M059J (cell line): ENCODE measurements at places on chromosomes 5 and 9. TPM values are rescaled to one million over a fixed set of nuclear protein-coding genes. Genes with fewer than 3 reads are reported as not detected.

UBAP1 gene
- total RNA-seq, result 33.2 and 40.4 TPM in 2 replicates

SPATA31D4 gene
- not detected in 2 replicates for total RNA-seq

C1QTNF3 gene
- 1.1 and 1.3 TPM in 2 replicates for total RNA-seq

MSX2 gene
- not detected in 2 replicates for total RNA-seq

SLF1 gene
- total RNA-seq, result 13.3 and 15.6 TPM in 2 replicates

- peak; percentile 4 for DNase-seq
These were observed 651.3 kb upstream of the MEF2C start for GRCh38 chr5:89534331-89534730.

DNA sequence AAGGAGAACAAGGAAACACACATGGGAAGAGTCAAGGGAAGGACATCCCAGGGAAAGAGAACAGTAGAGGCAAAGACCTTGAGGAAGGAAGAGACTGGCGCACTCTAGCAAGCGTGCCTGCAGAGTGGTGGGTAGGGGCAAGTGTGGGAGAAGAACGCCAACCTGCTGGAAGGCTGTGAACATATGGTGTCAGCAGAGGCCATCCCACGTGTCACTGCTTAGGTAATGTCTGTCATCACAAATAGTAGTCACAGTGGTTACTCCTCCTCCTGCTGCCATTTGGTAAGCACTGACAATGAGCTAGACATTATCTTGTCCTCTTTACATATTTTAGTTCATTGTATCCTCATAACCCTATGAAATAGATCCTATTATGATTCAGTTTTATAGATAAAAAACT lies 206.4 kb upstream of the TRIM32 start:
- no peak for DNase-seq

DNA sequence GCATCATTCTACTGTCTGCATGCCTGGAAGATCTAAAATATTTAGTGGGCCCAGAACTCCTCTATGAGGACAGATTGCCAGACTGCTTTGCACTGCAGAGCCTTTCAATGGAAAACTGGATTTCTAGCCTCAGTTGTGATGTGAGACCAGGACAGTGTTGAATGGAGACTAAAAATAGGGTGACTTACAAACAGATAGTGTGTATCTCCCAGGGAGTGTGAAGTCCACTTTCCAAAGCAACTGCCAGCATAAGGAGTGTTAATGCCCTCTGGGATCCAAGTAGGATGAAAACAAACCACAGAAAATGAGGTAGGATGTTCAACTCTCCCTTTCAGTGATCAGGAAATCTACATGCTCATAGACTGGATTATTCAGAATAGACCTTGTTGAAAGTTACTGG lies 119.5 kb downstream of the GRIA1 start:
- no peak for DNase-seq

DNA sequence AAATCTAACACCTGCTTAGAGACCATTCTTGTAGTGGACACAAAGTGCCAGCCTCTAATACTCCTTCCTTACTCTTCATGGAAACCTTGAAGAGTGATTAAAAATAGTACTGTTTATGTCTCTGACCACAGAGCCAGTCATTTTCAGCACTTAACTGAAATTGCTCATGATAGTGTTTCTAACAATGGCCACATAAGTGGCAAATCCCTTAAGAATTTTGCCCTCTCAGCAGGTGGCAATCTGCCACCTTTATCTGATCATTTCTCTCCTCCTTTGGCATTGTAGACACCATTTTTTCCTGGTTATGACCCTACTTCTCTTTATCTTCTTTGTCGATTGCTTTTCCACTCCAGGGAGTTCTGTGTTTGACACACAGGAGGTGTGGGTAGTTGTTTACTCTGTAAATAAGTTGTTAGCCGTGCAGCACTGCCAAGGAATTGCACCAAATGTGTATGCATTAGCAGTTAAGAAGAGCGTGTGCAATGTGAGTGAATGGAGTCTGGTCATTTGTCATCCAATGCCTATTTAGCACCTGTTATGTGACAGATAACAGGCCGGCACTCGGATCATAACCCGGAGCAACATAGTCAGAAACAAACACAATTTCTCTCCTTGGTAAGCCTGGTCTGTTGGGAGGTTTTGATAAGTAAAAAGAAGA lies 36.8 kb upstream of the STARD4 start:
- peak; percentile 81 for DNase-seq

DNA sequence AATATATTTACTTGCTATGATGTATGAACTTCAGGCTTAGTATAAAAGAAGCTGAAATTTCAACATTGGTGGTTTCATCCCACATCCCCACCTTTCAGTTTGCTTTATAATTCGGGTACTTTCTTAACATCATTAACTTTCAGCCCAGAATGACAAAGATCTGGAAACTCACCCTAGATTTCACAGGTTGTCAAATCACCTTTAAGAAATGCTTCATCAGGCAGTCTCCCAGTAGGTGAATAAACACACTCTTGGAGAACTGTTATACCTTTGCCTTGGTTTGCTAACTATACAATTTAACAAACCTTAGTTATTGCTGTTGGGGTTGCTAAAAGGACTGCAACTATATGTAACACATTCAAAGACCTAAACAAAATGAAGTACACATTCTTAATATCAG lies 54.4 kb downstream of the MLANA start:
- DNase-seq, result no peak

GRCh38 chr9:36665921-36666431 lies 93.3 kb downstream of the MELK start:
- DNase-seq, result peak; percentile 84

- DNase-seq, result no peak
These were observed 122.5 kb downstream of the COL23A1 start for GRCh38 chr5:178467568-178468195.
